B cell (primary cell): ENCODE measurements at places on chromosomes 3 and 15. TPM values are rescaled to one million over a fixed set of nuclear protein-coding genes. Genes with fewer than 3 reads are reported as not detected.

The LRRC58 gene
- 5.0 and 7.7 TPM in 2 replicates for polyA plus RNA-seq

The PLSCR2 gene
- 0.15 TPM in 1 of 2 replicates, not detected in the other for polyA plus RNA-seq

DNA sequence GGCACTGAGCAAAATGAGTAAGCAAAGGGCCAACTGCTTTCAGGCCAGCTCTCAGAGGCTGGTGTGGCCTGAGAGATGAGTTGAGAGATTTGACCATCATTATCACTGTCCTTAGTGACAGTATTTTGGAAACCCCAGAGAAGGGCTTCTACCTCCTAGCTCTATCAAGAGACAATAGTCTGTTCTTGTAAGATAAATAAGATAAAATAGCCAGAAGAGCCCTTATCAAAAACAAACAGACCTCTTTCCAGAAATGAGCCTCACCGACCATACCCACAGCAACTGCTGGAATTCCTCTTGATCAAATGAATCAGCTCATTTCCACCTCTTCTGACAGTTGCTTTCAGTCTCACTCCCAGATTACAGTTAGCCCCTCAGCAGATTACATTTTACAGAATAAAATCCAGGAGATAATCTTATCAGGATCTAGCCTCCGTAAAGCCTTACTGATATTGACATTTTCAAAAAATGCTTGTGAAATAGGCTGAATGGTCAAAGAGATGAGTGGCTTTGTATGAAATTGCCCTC, 4.5 kb downstream of the HDC start:
- H3K4me1 ChIP-seq, result peaks cover 9% of the 10 kb centered on the region
- H3K27me3 ChIP-seq, result no peaks in the 10 kb centered on the region
- no peak overlapping the region for H3K27ac ChIP-seq
- no peak for DNase-seq
- no peak overlapping the region for H3K4me3 ChIP-seq
- H3K36me3 ChIP-seq, result no peaks in the 10 kb centered on the region

- H3K27me3 ChIP-seq, result no peaks in the 10 kb centered on the region
- H3K36me3 ChIP-seq, result no peaks in the 10 kb centered on the region
Observed at GRCh38 chr15:54790693-54791092, 406.0 kb downstream of the RSL24D1 start.

The GOLGA6L4 gene
- 0.88 and 1.2 TPM in 2 replicates for polyA plus RNA-seq

DNA sequence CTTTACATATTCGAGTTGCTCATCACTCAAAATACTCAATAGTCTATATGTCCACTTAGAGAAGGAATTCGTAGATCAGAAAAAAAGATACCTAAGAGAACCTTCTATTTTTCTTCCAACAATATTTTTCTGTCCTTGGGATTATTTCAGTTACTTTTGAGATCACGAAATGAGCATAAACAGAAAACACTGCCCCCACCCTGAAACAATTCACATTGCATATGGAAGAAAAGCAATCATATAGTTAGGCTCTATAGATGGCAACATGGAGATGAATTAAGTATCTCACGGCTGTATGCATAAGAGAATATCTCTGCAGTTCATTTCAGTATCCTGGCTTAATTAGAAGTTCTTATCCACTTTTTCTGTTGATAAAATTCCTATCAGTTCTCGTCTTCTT, 391.1 kb downstream of the FGF12 start:
- no peaks in the 10 kb centered on the region for H3K27me3 ChIP-seq
- no peak for DNase-seq
- no peaks in the 10 kb centered on the region for H3K36me3 ChIP-seq
- H3K27ac ChIP-seq, result no peak overlapping the region
- no peaks in the 10 kb centered on the region for H3K4me1 ChIP-seq
- H3K4me3 ChIP-seq, result no peak overlapping the region

The SAMMSON gene
- not detected in 2 replicates for polyA plus RNA-seq

The TUSC7 gene
- polyA plus RNA-seq, result not detected in 2 replicates

The TMEM212 gene
- not detected in 2 replicates for polyA plus RNA-seq

- H3K27ac ChIP-seq, result no peak overlapping the region
- H3K27me3 ChIP-seq, result no peaks in the 10 kb centered on the region
- H3K36me3 ChIP-seq, result no peaks in the 10 kb centered on the region
- no peak overlapping the region for H3K4me3 ChIP-seq
Observed at GRCh38 chr3:155387571-155387970, 94.1 kb upstream of the STRIT1 start.

DNA sequence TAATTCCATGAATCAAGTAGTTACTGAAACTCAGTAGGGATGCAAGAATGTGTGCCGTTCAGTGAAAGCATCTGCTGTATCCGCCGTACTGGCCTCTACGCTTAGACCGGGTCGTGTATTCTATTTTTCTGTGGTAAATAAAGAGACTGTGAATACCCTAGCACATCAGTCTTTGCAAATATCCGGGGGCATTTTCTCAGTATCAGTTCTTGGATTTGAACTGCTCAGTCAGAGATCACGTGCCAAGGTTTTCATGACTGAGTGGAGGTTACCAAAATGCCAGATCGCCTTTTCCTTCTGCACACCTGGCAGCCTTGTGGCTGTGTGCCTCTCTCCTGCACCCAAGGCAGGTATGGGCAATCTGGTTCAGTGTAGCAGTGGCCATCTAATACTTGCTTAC, 377.0 kb downstream of the OCA2 start:
- no peak overlapping the region for H3K4me3 ChIP-seq
- H3K27ac ChIP-seq, result no peak overlapping the region
- no peaks in the 10 kb centered on the region for H3K27me3 ChIP-seq

The CTDSPL2 gene
- 17.8 and 24.0 TPM in 2 replicates for polyA plus RNA-seq

GRCh38 chr15:57224664-57225063, 151.6 kb upstream of the CGNL1 start:
- no peak overlapping the region for H3K4me3 ChIP-seq
- no peaks in the 10 kb centered on the region for H3K36me3 ChIP-seq
- H3K27ac ChIP-seq, result no peak overlapping the region
- no peaks in the 10 kb centered on the region for H3K4me1 ChIP-seq
- no peak for DNase-seq

- H3K27me3 ChIP-seq, result peaks cover 24% of the 10 kb centered on the region
- H3K4me1 ChIP-seq, result peaks cover 17% of the 10 kb centered on the region
- DNase-seq, result no peak
- peak overlapping the region; percentile 45 for H3K4me3 ChIP-seq
- H3K36me3 ChIP-seq, result no peaks in the 10 kb centered on the region
Observed at GRCh38 chr3:32239307-32240158, 1.1 kb downstream of the CMTM8 start.

DNA sequence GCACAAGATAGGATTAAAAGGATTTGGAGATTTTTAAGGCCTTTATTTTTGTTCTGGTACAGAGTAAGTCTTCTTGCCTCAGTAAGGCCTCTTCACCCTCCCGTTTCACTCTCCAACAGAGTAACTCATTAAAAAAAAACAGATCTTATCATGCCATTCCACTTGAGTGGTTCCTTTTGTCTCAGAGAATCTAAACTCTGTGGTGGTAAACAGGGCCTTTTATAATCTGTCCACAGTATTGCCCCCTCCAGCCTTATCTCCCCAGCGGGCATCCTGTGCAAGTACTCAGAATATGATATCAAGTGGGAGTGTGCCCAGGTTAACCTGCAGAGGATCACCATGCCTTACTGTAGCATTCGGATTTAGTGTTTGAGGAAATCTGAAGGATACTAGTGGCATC, 20.3 kb upstream of the ATOSA start:
- peaks cover 25% of the 10 kb centered on the region for H3K4me1 ChIP-seq
- no peak for DNase-seq
- H3K27ac ChIP-seq, result no peak overlapping the region
- H3K4me3 ChIP-seq, result no peak overlapping the region
- no peaks in the 10 kb centered on the region for H3K36me3 ChIP-seq

The GPR27 gene
- polyA plus RNA-seq, result 0.04 and 0.07 TPM in 2 replicates

DNA sequence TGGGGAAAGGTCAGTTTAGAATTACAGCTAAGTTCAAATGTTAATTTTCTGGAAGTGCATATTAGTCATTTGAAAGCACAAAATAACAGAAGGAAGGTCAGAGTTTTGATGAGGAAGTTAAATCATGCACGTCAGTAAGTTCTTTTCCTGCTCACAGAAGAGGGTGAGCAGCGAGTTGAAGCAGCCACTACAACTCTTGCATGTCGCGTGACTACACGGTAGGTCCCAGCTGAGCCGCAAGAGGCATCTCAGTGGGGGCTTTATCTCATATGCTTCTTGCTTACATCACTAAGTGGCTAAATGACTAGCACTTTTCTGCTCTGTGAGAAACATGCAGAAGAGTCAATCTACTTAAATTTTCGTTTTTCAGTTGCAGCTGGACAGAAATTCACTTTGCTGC, 21.3 kb upstream of the SEC62 start:
- no peaks in the 10 kb centered on the region for H3K27me3 ChIP-seq
- peak overlapping the region; percentile 38 for H3K4me3 ChIP-seq
- H3K36me3 ChIP-seq, result no peaks in the 10 kb centered on the region
- peaks cover 88% of the 10 kb centered on the region for H3K4me1 ChIP-seq
- DNase-seq, result peak; percentile 93

GRCh38 chr15:94061041-94061440, 170.3 kb upstream of the MCTP2 start:
- no peaks in the 10 kb centered on the region for H3K36me3 ChIP-seq
- H3K4me1 ChIP-seq, result no peaks in the 10 kb centered on the region
- peaks cover 12% of the 10 kb centered on the region for H3K27me3 ChIP-seq
- H3K4me3 ChIP-seq, result no peak overlapping the region
- DNase-seq, result no peak

The MESP2 gene
- polyA plus RNA-seq, result 0.19 TPM in 1 of 2 replicates, not detected in the other

DNA sequence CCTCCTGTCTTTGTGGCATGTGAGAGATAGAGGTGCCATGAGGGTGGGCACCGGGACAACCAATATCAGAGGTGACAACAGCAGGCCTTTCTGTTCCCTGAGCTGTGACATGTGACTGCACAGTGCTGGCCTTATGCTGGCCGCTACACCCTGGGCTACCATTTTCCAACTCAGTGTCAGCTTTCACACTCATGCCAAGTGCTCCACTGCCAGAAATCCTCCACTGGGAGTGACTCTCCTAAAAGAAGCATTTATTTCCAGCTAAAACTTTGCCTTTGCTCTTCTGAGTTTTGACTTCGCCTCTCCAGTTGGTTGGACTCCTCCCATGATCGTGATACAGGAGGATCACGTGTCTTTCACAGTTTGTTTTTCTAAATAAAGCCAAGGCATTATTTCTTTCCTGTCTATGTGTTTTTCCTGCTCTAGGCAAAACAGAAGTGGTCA, 31.4 kb downstream of the CA12 start:
- H3K4me3 ChIP-seq, result no peak overlapping the region
- H3K27me3 ChIP-seq, result no peaks in the 10 kb centered on the region
- no peak for DNase-seq
- no peaks in the 10 kb centered on the region for H3K4me1 ChIP-seq

DNA sequence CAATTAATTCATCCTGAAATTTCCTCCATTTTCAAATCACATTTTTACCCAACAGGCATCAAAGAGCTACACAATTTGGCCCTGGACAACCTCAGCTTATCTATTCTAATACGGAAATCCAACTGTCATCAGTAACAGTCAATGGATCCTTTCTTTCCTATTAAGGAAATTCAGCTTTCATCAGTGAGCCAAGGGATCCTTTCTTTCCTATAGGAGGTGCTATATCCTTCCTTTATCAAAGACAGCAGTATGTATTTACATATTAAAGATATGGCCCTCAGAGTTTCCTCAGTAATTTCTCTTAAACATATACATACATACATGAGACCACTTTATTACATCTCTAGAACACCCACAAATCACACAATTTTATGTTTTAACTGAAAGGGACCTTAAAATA, 10.1 kb downstream of the DHX36 start:
- H3K4me3 ChIP-seq, result no peak overlapping the region
- H3K36me3 ChIP-seq, result peaks cover 34% of the 10 kb centered on the region
- H3K4me1 ChIP-seq, result peaks cover 14% of the 10 kb centered on the region
- H3K27ac ChIP-seq, result no peak overlapping the region

The CISH gene
- polyA plus RNA-seq, result 2.2 and 3.5 TPM in 2 replicates

DNA sequence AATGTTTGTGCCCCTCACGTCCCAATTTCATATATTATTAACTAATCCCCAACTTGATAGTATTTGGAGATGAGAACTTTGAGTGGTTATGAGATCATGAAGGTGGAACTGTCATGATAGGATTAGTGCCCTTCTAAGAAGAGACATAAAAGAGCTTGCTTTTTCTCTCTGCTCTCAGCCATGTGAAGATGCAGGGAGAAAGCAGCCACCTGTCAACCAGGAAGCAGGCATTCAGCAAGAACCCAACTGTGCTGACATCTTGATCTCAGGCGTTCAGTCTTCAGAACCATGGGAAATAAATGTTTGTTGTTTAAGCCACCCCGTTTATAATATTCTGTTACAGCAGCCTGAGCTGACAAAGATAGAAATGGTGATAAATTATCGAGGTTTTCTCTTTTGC, 278.7 kb upstream of the KCNMB2 start:
- no peaks in the 10 kb centered on the region for H3K4me1 ChIP-seq
- no peak overlapping the region for H3K4me3 ChIP-seq
- no peak for DNase-seq
- no peaks in the 10 kb centered on the region for H3K36me3 ChIP-seq
- H3K27me3 ChIP-seq, result no peaks in the 10 kb centered on the region
- H3K27ac ChIP-seq, result no peak overlapping the region

DNA sequence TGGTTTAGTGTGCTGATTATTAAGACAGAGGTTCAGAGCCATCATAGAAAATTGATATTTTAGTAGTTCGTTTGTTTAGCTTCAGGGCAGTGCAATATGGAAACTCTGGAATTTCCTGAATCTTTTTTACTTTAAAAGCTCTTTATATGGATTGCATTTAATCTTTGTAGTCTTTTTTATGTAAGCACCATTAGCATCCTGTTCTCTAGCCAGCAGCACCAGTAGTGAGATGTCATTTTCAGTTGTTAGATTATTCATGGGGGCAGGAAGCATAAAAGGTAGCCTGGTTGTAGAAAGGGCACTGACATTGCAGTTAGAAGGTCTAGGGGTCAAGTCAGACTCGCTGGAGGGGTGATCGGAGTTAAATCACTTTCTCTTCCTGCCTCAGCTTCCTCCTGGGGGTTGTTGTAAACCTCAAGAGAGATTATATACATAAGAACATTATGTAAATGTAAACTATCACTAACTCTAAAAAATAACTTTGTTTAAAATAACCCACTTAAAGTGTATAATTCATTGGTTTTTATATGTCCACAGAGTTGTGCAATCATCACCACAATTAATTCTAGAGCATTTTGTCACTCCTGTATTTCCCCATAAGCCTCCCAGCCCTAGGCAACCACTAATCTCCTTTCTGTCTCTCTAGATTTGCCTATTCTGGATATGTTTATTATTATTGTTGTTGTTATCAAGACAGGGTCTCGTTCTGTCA, 31.4 kb upstream of the ITPKA start:
- no peak overlapping the region for H3K4me3 ChIP-seq
- no peak overlapping the region for H3K27ac ChIP-seq
- DNase-seq, result no peak
- no peaks in the 10 kb centered on the region for H3K4me1 ChIP-seq
- no peaks in the 10 kb centered on the region for H3K27me3 ChIP-seq

The FGD5 gene
- polyA plus RNA-seq, result not detected in 2 replicates

GRCh38 chr3:164406281-164406680, 672.0 kb downstream of the SI start:
- H3K36me3 ChIP-seq, result no peaks in the 10 kb centered on the region
- H3K27me3 ChIP-seq, result no peaks in the 10 kb centered on the region
- no peaks in the 10 kb centered on the region for H3K4me1 ChIP-seq
- H3K4me3 ChIP-seq, result no peak overlapping the region
- no peak overlapping the region for H3K27ac ChIP-seq
